ENCODE measurements at places on chromosomes 6 and 20.

GRCh38 chr6:46909371-46909770 is 12.4 kb downstream of the ADGRF5 start:
- no peak for DNase-seq

GRCh38 chr6:108560463-108561308 is at the start of gene FOXO3:
FOXO3 (plus strand) TSS chr6:108560917; CDS start chr6:108561209, 292 bp downstream.
- peak; percentile 51 for DNase-seq

DNA sequence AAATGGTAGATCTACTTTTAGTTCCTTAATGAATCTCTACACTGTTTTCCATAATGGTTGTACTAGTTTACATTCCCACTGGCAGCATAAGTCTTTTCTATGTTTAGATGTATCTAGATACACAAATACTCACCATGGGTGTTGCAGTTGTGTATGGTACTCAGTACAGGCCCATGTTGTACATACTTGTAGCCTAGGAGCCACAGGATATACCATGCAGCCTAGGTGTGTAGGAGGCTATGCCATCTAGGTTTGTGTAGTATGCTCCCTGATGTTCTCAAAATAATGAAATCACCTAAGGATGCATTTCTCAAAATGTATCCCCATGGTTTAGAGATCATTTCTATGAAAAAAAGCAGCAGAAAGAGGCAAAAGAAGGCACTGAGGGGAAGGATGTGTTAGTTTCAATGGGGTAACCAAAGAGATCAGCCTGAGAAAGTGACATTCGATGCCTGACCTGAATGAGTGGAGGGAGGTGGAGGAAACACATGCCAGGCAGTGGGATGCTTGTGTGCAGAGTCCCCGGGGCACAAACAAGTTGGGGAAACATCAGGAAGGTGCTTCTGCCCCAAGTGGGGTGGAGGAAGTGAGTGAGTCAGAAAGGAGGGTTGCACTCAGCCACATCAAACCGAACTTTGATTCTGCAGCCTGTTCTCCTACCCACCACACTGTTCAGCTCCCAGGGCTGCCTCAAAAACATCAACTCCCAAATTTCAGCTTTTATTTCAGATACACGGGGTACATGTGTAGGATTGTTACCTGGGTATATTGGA is 191.2 kb downstream of the ZNF217 start:
- no peak for DNase-seq

DNA sequence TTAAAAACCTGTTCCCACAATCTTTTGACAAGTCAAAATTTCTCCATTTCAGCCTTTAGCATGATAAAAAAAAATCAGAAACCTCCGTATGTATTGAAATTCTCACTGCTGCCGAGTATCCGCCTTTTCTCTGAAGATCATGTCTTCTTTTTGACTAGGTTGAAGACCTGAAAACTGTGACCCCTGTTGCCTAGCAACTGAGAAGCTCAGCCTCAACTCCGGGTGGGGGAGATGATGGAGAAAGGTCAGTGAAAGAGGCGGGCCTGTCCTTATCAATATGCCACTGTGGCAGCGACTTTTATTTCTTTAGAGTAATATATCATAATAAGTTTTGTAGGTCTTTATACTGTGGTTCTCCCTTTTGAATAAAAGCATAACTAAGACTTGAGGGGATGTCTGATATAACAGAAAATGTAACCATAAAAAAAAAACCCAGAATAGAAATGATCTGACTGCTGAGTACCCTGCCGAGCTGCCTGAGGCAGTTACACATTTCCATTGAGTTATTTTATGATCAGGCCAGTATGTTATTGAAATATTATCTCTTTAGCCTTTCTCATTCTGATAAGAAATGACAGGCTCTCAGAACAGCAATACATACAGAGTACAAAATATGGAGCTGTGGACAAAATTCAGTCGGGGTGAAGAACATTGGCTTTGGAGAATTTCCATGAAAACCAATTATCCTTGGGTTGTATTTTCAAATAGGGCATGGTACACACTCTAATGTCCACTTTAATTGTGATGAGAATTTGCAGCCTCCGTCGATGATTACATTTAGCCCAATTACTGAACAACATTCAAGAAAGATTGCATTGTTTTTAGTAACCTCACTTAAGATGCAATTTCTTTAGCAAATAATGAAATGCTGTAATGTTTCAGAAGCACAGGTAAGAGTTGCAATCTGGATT is 136.7 kb upstream of the EEF1E1 start:
- DNase-seq = no peak

GRCh38 chr20:41137614-41138474 is 501 bp downstream of the PLCG1 start:
- peak; percentile 42 for DNase-seq

DNA sequence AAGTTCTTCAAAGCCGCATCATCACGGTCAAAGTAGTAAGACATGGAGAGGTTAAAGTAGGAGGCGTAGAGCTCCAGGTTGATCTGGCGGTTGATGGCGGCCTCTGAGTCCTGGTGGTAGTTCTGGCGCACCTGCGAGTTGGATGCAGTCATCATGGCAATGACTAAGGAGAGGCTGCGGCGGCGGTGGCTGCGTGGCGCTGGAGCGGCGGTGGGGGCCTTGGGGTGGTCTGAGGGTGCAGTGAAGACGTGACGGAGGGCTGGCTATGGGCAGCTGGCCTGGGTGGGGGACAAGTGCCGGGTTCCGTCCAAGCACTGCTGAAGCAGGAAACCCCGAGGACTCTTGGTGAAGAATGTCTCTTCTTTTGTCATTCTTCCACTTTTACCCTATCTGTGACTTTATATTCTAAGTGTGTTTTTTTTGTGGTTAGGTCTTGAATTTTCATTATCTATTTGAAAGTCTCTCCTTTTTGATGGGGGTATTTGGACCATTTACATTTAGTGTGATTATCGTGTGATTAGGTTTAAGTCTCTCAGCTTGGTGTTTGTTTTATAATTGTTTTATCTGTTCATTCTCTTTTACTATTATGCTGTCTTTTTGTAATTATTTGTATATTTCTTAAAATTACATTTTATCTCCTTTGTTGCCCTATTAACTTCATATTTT is 94.6 kb downstream of the TFAP2B start:
- no peak for DNase-seq

GRCh38 chr6:140921366-140922226 is 1211.1 kb upstream of the GJE1 start:
- no peak for DNase-seq

DNA sequence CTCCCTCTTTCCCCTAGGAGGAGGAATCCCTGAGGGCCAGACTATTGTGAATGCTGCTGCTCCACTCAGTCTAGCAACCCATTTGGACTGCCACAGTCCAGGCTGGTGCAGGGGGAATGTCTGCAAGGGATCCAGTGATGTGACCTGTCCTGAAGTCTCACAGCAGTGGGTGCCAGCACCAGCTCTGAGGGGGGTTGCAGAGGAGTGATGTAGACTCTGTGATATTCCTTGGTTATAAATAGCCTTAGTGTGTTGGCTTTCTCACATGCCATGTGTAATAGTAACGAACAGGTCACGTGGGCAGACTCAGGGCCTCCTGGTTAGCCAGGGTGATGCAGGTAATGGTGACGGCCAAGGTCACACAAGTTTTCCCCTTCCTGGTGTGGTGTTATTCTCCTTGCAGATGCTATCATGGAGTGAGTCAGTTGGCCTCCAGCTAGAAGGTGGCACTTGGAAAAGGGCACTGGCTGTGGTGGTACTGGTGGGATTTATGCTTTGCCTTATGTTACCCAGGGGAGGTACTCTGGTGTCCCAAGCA is 404.4 kb downstream of the UTRN start:
- no peak for DNase-seq

GRCh38 chr6:129859524-129859923 is 1.6 kb downstream of the TMEM244 start:
- no peak for DNase-seq

DNA sequence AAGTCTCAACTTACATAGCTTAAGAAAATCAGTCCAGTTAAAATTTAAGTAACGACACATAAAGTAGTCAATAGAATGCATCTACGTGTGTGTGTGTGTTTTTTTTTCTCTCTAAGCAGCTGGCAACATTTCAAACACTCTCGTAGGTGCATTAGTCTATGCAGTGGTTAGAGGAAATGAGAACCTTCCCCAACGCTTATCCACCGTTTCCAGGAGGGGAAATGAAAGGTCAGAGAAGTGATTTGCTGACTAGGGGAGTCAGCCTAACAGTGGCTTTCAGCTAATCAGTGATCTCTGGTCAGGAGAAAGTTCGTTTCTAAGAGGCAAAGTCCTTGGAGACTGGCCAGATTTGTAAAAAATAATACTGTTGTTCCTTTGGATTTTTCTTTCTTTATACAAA is 806.6 kb downstream of the C6orf118 start:
- no peak for DNase-seq

DNA sequence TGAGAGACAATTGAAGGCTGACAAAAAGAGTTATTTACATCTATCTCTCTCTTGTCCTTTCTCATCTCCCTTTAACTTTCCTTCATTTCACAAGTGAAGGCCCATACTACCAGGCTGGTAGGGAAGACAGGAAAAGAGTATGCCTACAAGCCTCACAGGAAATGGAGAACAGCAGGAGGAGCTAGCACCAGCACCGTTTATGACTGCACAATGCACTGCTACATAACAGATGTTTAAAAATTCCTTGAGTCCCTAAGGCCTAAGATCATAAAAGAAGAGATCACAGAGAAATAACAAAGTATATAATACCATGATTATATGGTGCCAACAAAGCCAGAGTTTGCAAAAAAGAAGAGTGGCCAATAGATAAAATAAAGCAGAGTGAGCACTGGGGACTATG is 194.8 kb downstream of the UNC5CL start:
- DNase-seq = no peak

DNA sequence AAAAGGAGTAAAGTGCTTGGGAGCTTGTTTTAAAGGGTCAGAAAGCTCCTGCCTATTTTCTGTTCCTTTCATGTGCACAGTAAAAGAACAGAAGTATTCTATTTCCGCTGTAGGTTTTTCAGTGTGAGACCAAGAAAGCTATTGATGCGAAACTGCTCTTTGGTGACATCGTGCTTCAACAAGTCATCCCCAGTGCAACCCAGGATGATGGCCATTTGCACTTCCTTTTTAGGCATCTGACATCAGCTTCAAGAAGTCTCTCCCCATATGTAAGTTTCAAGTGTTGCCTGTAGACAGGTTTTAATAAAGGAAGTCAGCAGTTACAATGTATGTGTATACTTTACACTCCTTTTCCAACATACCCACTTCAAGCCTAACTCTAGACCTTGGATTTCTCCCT is 131.6 kb downstream of the RFX6 start:
- no peak for DNase-seq

GRCh38 chr6:122714059-122714458 is 65.5 kb upstream of the FABP7 start:
- DNase-seq = no peak

DNA sequence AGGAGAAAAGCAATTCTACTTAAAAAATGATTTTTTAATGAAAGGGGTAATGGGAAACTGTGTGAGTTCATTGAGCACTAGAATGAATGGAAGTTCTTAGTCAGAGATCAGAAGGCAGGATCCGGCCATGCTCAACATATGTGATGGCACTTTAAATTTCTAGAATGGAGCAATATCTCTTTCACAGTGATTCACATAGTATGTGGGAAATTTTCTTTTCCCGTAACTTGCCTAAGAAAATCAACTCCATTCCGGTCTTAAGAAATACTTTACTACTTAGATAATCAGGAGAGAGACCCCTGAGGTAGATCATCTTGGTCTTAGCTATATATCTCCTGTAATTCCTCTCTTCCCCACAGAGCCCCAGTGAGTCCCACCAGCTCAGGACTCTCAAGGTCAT is 131.8 kb downstream of the SCML4 start:
- no peak for DNase-seq

DNA sequence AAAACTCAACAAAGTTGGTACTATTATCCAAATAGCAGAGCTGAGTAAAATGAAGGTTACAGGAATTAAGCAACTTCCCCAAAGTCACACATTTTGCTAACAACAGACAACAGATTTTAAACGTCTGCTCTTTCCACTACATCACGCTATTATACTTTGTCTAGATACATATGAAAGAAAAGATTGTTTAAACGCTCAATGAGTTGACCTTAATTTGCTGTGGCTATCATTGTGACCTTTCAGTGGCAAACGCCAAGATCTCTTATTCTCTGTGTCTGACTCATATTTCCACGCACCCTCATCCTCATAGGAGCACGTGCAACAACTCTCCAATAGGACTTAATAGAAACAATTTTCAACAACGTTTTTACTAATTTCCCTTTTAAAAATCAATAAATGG is 540.1 kb downstream of the MAFB start:
- no peak for DNase-seq

GRCh38 chr20:45685896-45686295 is 15.9 kb upstream of the WFDC11 start:
- no peak for DNase-seq

GRCh38 chr6:169589699-169590257 is 112.1 kb downstream of the WDR27 start:
- DNase-seq = no peak

GRCh38 chr6:11514672-11515071 is 22.9 kb upstream of the TMEM170B start:
- no peak for DNase-seq

GRCh38 chr6:144582939-144583613 is 297.9 kb downstream of the UTRN start:
- no peak for DNase-seq

GRCh38 chr6:80769106-80769505 is 662.6 kb downstream of the BCKDHB start:
- DNase-seq = no peak

- no peak for DNase-seq
Observed at GRCh38 chr6:147750413-147750812, 241.9 kb downstream of the SAMD5 start.

DNA sequence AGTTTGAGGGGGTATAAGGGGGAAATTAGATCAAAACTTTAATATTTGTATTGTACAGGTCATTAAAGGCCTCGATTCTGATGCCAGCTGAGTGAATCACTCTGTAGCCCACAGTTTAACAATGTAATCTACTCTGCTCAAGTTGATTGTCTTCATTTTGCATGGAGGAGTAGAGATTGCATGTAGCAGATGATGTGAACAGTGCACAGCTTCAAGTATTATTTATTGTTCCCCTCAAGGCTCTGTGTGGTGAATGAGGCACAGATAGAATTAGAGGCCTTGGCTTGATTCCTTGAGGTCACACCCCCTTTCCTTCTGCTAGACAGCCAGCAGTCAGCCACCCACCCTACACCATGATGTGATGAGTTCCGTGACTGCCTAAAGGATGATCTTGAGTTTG is 38.1 kb downstream of the TXLNB start:
- DNase-seq = no peak

- no peak for DNase-seq
Observed at GRCh38 chr6:155832596-155832995, 377.0 kb upstream of the NOX3 start.

GRCh38 chr6:130105996-130106704 is 87.8 kb downstream of the L3MBTL3 start:
- no peak for DNase-seq
